ENCODE measurements at places on chromosomes 3 and 15.

- no peak for DNase-seq
Observed at GRCh38 chr3:121566773-121567172, 976 bp upstream of the ARGFX start.

DNA sequence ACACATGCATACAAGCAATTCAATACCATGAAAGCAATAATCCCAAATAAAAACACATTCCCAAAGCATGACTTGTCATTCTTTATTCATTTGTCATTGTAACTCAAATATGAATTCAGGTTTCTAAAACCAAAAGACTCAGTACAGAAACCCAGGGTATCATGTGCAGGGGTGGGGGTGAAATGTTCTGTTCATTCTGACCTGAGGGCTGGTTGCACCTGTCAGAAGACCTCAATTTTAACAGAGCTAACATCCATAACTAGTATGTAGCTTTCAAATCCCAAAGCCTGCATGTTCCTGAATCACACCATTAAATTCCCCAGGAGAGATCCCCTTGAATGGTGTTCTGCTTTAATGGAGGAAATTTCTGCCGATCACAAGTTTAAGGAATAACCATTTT, 738.7 kb downstream of the MCTP2 start:
- DNase-seq, result no peak

GRCh38 chr3:46843508-46843907, 19.7 kb downstream of the MYL3 start:
- DNase-seq, result no peak

GRCh38 chr3:58657036-58657520, 9.5 kb downstream of the FAM3D start:
- DNase-seq, result no peak

GRCh38 chr3:102471001-102471400, 36.2 kb downstream of the ZPLD1 start:
- no peak for DNase-seq

Measured in muscle of arm (tissue), 14 donors.